GM04504 (cell line): ENCODE measurements at places on chromosomes 5 and 9.
A peak's percentile ranks its signal among the peaks of the same experiment; 100 is the strongest.

DNA sequence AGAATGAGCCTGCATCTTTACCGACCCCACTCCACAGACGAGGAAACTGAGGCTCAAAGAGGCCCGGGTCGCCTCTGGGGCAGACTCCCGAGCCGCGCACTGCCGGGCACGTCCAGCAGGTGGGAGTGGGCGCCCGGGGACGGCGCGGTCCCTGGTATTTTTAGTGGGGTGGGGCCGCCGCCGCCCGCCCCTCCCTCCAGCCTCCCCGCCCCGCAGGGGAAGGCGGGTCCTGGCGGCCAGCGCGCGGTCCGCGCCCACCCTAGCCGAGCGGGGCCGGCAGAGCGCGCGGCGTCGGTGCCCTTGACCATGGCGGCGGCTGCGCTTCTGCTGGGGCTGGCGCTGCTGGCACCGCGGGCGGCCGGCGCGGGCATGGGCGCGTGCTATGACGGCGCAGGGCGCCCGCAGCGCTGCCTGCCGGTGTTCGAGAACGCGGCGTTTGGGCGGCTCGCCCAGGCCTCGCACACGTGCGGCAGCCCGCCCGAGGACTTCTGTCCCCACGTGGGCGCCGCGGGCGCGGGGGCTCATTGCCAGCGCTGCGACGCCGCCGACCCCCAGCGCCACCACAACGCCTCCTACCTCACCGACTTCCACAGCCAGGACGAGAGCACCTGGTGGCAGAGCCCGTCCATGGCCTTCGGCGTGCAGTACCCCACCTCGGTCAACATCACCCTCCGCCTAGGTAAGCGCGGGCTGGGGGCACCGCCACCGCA lies at the start of gene LAMC3:
Gene LAMC3 (plus strand): TSS at position 266 of the 710 bp plus-strand sequence. CDS start 41 bp downstream, at position 307.
- no peak for DNase-seq

- DNase-seq: no peak
Observed at GRCh38 chr9:35993976-35994720, 36.2 kb upstream of the OR2S2 start.

- no peak for DNase-seq
Observed at GRCh38 chr9:116986015-116986414, 298.9 kb downstream of the TRIM32 start.

GRCh38 chr9:31590091-31590490 lies 794.4 kb upstream of the ACO1 start:
- DNase-seq: no peak

DNA sequence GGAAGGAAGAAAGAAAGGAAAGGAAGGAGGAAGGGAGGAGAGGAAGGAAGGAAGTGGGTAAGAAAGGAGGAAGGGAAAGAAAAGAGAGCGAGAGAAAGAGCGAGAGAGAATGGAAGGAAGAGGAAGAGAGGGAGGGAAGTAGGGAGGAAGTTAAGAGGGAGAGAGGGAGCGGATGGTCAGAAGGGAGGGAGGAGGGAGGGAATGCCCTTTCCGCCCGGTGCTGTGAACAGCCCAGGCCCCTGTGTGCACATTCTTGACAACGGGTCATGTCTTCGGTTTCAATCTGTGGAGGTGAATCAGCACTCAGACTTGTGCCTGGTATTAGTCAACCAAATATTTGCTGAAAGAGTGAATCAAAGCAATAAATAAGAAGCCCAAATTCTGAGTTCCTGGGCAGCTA lies 39.2 kb downstream of the PRUNE2 start:
- peak; percentile 66 for DNase-seq

GRCh38 chr9:78023003-78023741 lies 8.4 kb downstream of the GNAQ start:
- DNase-seq: no peak

DNA sequence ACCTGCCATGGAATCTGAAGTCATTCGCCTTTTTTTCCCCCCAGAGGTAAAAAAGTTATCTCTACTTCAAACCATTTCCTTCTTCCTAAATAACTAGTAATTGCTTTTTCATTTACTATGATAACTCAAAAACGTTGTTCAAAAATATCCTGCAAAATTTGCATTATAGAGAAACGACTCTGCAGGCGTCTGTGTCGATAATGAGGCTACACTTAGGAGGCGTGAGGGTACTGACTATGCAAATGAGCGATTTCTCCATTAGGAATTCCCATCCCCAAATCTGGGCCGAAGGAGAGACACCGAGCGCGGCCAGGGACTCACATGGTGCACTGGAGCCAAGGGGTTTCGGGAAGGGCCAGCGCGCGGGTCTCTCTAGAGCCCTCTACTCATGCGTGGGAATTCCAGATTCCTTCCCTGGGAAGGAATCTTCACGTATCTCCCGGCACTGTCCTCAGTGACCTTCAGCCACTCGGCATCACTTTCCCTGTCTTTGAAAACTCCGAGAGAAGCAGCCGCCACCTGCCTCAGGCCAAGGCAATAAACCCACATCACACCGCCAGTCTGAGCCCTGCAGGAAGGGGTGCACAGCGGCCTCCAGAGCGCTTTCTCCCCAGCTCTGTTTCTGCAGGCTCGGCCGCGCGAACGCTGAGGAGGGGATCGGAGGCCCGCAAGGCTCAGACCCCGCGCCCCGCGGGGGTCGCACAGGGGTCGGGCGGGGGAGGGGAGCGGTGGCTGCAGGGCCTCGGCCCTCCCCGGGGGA lies 718 bp upstream of the DENND4C start:
- DNase-seq: no peak

GRCh38 chr5:147995846-147996245 lies 67.9 kb upstream of the SPINK5 start:
- DNase-seq: no peak

GRCh38 chr9:111212874-111213273 lies 117.2 kb downstream of the OR2K2 start:
- no peak for DNase-seq
